IPS DF 19.7 (cell line): ENCODE measurements at places on chromosomes 1 and 21.

GRCh38 chr1:202145068-202145743 lies 669 bp upstream of the ARL8A start:
- no peak for DNase-seq

DNA sequence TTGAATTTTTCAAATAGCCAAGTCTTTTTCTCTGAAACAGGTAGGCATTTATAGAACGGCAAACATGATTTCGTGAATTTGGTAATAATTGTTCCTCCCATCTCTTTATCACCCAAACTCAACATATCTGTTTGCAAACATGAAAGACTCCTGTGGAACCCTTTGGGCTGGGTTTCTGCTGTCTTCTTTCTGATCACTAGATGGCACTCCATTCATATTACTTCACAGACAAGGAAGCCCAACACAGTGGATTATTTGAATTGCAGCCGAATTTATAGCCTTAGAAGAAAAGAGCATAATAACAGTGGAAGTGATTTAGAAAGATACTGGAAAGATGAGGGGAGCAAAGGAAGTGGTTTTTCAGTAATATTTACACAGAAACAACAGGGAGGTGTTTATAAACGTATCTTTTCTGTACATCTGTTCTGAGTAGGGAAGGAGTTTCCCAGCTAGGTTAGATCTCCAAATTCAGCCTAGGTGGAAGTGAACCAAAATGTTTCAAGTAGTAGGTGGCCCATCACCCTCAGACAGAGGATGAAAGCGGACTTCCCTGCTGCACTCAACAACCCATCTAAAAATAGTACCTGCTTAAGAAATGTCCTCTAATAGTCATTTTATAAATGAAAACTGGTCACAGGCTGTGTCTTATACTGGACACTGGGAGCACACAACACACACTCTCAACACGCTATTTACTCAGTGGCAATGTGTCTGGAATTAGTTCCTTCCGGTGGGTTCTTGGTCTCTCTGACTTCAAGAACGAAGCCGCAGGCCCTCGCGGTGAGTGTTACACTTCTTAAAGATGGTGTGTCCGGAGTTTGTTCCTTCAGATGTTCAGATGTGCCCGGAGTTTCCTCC lies 67.6 kb downstream of the MAP3K21 start:
- peak; percentile 20 for DNase-seq

GRCh38 chr1:91803123-91803522 lies 82.8 kb downstream of the TGFBR3 start:
- DNase-seq = no peak

GRCh38 chr1:175269151-175269550 lies 76.6 kb upstream of the KIAA0040 start:
- DNase-seq = no peak

DNA sequence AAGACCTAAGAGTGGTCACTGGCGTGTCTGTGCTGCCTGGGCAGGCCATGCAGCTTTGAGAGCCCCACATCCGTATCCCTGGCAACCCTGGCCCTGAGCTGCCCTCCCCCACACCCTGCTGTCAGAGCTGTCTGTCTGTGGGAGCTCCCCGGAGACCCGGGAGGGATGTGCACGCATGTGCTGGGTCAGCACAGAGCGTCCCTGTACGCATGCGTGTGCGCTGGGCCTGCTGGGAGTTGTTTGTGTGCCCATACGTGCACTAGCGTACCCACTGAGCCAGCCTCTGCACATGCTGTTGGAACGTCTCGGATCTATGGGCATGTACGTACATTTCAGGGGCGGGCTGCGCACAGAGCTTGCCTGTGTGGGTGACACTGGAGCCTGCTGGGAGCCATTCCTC lies 89.3 kb downstream of the EPHB2 start:
- no peak for DNase-seq

- DNase-seq = no peak
These were observed 20.6 kb downstream of the C1orf141 start for GRCh38 chr1:67114162-67114561.

GRCh38 chr1:13702425-13703127 lies 2.6 kb downstream of the PRDM2 start:
- DNase-seq = no peak

- DNase-seq = no peak
These were observed 407.1 kb downstream of the LMO4 start for GRCh38 chr1:87735750-87736149.

- no peak for DNase-seq
These were observed 116.9 kb upstream of the CD34 start for GRCh38 chr1:208027861-208028260.

GRCh38 chr1:213332491-213332890 lies 281.4 kb downstream of the RPS6KC1 start:
- DNase-seq = no peak

- DNase-seq = no peak
These were observed 11.5 kb upstream of the THRAP3 start for GRCh38 chr1:36212782-36213181.

DNA sequence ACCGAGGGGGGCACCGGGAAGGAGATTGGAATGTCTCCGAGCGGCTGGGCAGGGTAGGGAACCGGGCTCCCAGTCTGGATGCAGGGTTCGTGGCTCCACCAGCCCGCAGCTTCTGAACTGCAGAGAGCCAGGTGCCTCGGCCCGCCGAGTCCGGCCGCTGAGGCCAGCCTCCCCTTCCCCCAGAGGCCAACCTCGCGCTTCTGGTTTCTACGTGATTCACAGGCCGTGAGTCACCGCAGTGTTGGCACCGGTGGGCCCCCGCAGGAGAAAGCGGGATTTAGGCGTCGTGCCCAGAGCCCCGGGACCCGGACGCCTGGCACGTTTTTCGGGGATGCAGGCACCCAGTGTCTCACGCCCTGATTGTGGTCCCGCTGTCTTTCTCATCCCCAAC lies 458 bp downstream of the CRABP2 start:
- DNase-seq = no peak

DNA sequence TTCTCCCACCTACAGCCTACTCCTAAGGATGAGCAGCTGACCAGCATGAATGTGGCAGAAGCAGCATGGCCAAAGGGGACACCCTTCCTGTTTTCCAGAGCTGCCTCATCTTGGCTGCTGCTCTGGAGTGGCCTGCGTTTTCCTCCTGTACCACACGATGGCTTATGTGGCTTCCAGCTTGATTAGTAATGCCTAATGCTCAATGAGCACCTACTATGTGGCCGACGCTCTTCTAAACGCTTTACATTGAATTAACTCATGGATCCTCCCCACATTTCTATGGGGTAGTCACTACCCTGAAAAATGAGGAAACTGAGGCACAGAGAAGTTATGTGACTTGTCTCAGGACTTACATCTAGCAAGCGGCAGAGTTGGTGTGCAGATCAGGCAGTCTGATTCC lies 18.0 kb upstream of the SDHB start:
- DNase-seq = no peak

DNA sequence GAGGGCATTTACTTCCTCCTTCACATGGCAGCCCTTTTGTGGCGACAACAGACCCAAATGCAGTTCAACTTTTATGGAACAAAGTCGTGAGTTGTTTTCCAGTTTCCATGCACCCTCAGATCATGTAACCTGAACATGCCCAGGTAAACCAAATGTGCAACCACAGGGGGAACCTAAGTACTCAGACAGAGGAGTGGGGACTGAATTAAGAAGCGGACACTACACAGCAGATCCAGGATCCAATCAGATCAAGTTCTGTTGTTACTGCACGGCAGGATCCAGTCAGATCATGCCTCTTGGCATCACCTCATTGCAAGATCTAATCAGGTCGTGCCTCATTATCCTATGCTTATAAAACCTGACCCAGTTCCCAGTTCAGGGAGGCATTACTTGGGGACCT lies 115.7 kb downstream of the MATN1 start:
- no peak for DNase-seq

DNA sequence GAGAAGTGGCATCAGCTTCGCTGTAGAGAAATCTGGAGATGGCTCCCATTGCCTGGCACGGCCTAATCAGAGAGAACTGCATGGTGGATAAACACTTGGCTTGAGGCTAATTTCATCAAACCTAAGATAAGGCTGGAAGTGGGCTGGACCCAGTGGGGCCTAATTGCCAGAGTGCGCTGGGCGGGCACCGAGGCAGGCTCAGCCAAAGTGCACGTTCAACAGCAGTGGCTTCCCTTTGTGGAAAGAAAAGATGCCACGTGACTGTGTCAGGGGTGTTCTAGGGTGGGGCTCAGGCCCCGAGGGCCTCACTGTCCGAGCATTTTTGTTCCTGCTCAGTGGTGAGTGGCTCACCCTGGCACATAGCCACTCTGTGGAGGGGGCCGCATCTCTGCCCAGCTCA lies 5.8 kb downstream of the PLCH2 start:
- DNase-seq = no peak

- no peak for DNase-seq
These were observed 4.3 kb downstream of the SKI start for GRCh38 chr1:2232255-2232915.

- no peak for DNase-seq
These were observed 626 bp downstream of the CXADR start for GRCh38 chr21:17513214-17514123.

GRCh38 chr1:42940851-42941639 lies 17.6 kb downstream of the SLC2A1 start:
- DNase-seq = no peak

- peak; percentile 38 for DNase-seq
These were observed 113.1 kb upstream of the BMP8A start for GRCh38 chr1:39378377-39378776.

- no peak for DNase-seq
These were observed 12.9 kb downstream of the DESI2 start for GRCh38 chr1:244665771-244666217.

GRCh38 chr1:70288166-70288565 lies 66.4 kb downstream of the ANKRD13C start:
- DNase-seq = no peak

GRCh38 chr1:20551161-20551560 lies 1.2 kb upstream of the FAM43B start:
- DNase-seq = no peak

DNA sequence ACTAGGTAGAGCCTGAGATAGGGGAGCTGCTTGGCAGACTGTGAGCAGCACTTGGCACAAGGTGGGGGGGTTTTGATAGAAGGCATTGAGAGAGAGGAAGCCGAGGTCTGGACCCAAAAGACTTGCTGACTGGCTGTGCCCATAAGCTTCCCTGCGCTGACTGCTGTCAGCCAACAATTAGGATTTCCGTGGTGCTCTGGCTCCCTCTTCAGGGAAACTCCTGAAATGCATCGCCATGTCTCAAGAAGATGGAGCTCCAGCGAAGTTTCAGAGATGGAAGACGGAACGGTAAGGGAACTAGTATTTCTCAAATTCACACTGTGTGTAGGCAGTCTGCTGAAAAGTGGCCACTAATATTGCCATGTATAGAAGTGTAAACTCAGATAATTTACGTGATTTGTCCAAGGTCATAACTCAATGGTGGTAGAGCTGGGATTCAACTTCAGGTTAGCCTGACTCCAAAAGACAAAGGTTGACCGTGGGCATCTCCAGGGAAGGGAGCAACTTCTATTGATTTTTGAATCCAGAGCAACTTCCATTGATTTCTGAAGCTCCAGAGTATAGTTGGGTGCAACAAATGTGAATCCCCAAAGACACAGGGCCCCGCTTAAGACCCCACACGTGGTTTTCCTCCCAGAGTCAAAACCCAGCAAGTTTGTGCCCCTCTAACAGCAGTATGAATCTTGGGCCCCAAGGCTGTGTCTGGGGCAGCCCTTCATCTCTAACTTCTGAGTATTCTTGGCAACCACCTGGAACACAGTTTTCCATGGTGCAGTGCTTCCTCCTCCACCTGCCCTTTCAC lies 44.5 kb upstream of the CRNN start:
- no peak for DNase-seq

- no peak for DNase-seq
These were observed 75.4 kb downstream of the MRPL37 start for GRCh38 chr1:54275349-54275748.

DNA sequence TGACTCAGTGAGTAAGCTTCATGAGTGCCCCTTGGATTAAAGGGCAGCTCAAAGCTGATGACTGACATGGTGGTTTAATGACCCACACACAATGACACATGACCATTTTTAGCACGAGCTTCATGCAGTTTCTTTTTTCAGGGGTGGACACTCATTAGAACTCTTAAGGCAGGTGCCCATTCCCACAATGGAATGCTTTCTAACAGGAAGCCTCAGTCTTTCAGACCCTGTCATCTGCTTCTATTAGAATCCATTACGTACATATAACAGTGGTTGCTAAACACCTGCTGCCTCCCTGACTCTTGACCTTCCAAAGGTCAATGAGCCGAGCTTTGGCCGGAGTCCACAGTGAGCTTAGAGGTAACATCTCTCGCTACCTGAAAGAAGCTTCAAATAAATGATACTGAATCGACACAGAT lies 27.4 kb downstream of the AKNAD1 start:
- DNase-seq = no peak

GRCh38 chr21:28817871-28818270 lies 174.8 kb downstream of the LTN1 start:
- no peak for DNase-seq

- DNase-seq = no peak
These were observed 511.8 kb upstream of the USP24 start for GRCh38 chr1:55726994-55727393.

GRCh38 chr1:196373798-196374197 lies 234.4 kb downstream of the KCNT2 start:
- DNase-seq = no peak

DNA sequence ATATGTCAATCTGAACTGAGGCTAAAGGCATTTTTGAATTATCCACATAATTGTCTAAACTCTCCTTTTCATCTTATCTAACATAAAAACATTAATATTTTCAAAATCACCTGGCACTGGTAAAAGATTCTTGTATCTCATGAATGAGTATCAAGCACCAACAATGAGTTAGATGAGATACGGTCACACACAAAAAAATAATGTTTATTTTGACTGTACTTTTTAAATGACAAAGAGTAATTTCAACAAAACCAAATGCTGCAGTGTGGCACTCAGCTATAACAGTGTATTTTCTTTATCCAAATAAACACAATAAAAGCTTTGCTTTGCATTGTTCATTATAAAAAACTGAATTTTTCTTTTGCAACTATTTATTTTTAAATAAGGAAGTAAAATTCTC lies 59.5 kb downstream of the EIF4G3 start:
- DNase-seq = no peak

DNA sequence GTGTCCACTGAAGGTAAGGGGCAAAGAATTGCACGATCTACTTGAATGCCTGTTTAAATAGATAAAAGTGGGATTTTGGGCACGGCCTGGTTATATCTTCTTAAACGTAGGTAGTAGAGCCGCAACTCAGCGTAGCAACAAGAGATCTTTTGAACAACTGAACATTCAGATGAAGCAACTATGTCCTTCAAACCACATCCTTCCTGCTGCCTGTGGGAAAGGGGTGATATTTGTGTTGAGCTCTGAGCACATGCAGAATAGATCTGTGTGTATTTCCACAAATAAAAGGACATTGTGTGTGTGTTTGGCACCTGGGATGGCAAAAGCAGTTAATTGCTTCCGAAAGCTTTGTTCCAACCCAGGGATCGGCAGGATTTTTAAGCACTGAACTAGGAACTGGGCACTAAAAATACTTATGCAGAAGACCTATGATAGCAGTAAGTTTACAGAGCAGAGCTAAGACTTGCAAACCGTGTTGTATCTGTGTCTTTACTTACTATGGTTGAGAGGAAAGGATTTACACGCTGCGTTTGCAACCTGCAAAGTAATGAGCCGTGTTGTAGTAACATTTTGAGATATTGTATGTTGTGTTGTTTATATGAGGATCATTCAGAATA lies 333.4 kb downstream of the CHRM3 start:
- no peak for DNase-seq

- DNase-seq = no peak
These were observed 104.0 kb downstream of the GDAP2 start for GRCh38 chr1:117825414-117825813.

GRCh38 chr1:180382326-180383115 lies 119.9 kb downstream of the ACBD6 start:
- no peak for DNase-seq

GRCh38 chr1:239269706-239270105 lies 116.7 kb upstream of the CHRM3 start:
- DNase-seq = no peak
